ENCODE measurements at places on chromosomes 12 and 14.

DNA sequence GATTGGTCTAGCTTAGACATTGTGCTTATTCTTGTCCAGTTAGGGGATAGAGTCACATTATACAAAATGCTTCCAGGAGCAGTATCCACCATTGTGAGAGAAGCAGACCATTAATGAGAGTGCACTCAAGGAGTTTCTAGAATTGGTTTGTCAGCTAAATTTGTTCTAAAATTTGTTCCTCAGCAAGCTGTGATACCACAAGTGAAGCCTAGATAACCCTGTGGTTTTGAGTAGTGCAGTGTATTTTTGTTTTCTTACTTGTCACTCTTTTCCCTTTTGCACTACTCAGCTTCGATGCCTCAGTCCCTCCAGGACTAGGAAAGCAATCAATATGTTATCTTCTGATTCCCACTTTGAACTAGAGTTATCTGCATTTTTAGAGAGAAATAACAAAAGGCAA is 42.5 kb upstream of the AKAP6 start:
- no peak for DNase-seq

DNA sequence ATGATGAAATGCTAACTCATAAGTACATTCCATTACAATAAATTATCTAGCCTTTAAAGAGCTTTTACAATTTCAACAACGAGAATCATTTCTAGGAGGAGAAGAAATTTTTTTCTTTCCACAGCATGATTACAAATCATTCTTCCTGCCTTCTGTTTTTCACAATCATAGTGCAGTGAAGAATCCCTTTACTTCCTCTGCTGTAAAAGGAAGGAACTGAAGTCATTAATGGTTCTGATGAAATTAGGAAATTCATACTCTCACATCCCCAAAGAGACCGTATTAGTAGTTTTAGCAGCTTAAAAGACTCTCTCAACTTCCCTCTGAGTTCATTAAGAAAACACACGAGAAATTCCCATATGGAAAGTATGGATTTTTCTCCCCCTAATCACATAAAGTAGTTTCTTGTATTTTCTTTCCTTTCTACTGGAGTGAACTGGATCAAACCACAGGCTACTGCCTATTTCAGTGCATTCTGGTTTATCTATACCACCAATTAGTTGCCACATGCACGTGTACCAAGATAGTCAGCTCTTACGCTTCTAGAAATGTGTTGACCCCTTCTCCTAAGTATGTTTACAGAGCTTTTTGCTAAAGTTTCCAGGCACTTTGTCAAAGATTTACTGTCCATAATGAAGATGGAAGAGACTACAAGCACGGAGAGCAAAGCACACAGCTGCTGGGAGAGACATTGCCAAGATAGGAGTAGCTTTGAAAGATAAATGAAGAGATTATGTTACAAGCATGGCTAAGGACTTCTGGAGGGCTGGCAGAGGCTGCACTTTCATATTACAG is 58.9 kb upstream of the KITLG start:
- no peak for DNase-seq

GRCh38 chr14:65179918-65180724 is 77.8 kb upstream of the MAX start:
- DNase-seq, result no peak

DNA sequence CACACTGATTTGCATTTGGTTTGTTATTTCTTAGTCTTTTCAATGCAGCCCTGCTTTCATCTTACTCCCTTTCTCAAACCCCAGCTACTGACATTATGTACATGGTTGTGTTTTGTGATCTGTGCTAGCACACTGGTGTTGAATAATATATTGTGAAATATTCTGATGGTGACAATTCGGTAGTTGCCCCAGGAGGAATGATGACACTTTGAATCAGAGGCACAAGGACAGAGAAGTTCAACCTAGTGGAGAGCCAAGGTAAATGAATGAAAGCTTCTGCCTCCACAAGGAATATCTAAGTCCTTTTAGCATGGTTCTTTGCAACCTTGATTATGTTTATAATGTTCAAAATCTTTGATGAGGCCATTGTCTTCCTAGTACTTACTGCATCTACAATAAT is 159.9 kb downstream of the PDE3A start:
- peak; percentile 12 for DNase-seq

GRCh38 chr12:129675496-129675895 is 228.3 kb downstream of the TMEM132D start:
- no peak for DNase-seq

DNA sequence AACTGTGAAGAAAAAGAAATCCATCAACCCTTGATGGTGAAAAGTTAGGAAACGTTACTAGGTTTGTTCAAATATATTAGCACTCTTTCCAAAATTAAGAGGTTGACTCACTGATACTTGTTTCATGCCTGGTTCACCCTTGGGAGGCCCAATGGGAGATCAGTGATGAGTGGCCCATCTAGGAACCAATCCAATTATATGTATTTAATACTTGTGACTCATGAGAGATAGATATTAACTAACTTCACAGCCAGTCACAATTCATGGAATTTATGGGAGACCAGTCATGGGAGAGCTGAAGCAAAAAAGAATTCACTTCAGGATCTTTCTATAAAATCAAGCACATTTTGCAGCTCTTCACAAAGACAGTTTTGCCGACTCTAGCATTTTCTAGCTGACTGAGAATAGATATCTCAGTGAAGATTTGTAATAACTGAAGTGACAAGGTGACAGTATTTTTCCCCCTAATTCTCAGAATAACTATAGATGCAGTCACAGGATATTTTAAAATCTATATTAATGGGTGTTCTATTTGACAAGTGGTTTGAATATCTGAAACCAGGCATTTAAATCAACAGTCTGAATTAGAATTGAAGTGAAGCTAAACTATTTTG is 230.2 kb downstream of the EPS8 start:
- no peak for DNase-seq

DNA sequence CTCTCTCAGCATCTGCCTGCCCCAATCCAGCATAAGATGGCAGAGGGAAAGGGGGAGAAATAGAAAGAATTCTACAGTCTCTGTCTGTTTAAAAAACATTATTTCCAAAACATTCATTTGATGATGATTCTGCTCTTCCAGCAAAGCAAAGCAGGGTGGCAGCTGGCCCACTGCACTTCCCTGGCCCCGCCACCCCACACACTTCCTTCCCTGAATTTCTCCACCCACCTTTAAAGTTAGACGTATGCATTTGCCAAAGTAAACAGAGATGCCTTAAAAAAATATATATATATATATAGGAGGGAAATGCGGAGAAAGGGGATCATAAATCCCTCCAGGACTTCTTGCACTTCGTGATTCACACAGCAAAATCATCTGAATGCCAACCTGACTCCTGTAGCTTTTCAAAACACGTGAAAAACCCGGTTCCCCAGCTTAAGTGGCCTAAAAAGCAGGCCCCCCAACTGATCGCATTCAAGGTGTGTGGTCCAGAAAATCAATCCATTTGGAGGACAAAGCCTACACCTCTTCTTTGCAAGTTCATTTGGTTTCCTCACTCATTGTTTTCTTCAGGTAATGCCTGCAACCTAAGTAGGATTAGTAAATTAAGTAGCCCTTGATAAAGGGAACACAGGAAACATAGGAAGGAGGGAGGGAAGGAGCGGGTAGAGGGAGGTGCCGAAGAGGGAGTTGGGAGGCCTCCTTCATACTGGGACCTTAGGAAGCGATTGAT is 68.8 kb downstream of the LLPH start:
- peak; percentile 85 for DNase-seq

DNA sequence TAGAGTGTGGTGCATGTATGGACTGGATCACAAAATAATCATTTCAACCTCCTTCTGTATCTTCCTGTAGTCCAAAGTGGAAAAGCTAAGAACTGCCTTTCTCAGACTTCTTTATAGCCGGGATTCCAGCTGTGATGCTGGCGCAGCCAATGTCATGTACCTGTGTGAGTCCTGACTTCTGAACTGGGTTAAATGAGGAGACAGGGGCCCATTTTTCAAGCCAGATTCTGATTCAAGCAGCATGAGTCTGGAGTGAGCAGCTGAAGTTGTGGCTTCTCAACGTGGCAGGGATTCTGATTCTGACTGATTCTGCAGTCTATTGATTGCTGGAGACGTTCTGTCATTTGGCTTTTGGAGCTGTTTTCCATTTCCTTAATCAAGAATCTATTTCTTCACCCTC is 111.2 kb downstream of the ST8SIA1 start:
- no peak for DNase-seq

DNA sequence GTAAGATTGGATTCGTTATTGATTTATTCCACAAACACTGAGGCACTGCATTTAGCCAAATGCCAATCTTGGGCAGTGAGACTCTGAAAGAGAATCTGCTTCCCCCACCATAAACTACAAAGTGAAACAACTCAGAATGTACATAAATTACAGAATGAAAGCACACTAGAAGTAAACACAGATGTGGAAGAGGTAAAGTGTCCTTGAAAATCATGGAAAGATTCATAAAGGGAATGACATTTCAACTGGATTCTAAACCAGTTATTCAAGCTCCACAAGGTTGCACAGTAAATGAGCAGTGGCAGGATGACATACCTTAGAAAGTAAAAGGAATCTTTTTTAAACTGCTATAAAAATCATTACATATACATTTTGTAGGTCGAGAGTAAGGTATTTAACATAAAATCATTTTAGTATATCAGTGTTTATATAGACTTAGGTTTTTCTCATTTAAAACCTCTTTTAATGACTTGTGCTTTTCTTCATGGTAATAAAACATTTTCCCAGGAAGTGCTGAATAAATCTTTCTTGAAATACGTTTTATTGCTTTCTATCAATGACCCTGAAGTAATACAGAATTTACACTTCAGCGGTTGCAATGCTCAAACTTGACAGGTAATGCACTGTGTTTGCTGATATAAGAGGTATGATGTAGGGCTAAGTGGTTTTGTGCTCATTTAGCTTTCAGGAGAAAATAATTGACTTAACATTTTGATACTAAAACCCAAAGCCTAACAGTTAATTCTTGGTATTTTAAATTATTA is 270.6 kb downstream of the NAV3 start:
- DNase-seq, result no peak

GRCh38 chr14:104768437-104769323 is 15.7 kb downstream of the SIVA1 start:
- peak; percentile 92 for DNase-seq

- DNase-seq, result no peak
Measured at GRCh38 chr12:67515679-67516340, 132.7 kb upstream of the DYRK2 start.

- peak; percentile 76 for DNase-seq
Measured at GRCh38 chr12:67025543-67026114, 243.5 kb upstream of the CAND1 start.

DNA sequence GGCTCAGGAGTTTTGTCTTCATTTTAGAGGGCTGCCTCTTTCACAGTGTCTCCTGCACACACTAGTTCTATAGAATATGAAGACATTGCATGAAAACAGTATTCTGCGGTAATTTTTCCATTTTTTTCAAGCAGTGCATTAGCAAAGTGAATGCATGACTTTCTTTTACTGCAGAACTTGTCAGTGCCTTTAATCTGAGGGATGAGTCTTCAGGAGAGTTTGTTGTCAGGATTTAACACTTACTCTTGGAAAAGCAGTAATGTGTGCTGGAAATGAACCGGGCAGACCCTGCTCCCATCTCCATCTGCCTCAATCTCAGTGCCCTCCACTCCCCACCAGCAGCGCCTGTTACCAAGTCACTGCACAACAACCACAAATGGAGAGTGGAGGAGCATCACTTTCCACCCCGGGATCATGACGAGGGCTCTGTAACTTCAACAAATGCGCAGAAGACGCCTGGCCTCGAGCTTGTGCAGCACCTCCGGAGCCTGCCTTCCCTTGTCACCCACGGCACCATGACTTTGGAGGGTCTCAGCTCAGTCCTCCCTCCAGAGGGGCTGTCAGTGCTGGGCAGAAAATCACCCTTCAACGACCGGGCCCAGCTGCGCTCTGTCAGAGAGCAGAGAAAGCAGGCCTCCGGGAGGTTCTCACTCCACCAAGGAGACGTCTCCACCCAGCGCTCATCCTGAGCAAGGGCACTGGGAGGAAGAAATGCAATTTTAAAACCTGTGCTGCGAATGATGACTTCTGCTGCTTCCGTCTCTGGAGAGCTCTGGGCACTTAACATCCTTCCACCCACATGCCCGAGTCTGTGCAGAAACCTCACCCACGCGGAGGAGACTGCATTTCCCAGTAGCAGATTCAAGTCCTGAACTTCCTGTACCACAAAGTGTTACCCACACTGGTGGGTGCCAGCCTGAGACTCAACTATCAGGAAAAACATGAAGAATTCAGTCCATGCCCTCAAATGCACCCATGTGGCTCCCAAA is 255.7 kb downstream of the ADGRD1 start:
- no peak for DNase-seq

DNA sequence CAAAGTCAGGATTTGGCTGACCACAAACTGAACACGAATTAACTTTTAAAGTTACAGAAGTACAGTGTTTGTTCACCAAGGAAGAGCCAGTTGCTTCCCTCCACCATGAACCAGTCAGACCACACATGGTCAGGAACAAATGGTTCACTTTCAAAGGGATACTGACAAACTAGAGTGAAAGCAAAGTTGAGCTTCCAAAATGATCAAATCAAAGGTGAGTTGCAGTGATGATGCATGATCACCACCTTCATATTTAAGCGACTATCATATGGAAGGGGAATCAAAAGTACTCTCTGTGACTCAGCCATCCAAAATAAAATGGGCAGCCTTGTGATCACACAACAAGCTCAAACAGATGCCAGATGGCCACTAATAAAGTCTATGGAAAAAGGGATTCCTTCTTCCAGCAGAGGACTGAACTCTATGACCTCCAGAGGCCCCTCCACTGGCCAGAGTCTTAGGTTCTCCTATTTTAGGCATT is 13.1 kb downstream of the NT5DC3 start:
- no peak for DNase-seq

DNA sequence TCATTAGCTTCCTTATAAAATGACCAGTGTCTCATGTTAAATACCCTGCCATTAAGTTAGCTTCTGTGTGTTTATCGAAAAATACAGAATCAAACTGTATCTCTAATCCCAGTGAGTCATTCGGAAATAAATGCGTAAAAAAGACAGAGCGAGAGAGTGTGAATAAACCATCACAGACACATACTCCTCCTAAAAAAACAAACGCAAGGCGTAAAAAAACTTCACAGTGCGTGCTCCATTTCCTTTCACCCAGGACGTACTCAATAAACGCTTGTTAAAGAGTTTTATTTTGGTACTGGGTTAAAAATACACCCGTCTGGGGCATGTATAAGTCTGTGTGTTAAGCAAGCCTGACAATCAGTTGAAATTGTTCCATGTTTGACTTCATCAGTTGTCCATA is 58.8 kb upstream of the ISM2 start:
- DNase-seq, result no peak

- no peak for DNase-seq
Measured at GRCh38 chr14:100907240-100907639, 3.7 kb upstream of the RTL1 start.

- DNase-seq, result no peak
Measured at GRCh38 chr12:1890119-1890703, 28.2 kb downstream of the CACNA2D4 start.

- no peak for DNase-seq
Measured at GRCh38 chr12:6120796-6121473, 3.5 kb downstream of the VWF start.

DNA sequence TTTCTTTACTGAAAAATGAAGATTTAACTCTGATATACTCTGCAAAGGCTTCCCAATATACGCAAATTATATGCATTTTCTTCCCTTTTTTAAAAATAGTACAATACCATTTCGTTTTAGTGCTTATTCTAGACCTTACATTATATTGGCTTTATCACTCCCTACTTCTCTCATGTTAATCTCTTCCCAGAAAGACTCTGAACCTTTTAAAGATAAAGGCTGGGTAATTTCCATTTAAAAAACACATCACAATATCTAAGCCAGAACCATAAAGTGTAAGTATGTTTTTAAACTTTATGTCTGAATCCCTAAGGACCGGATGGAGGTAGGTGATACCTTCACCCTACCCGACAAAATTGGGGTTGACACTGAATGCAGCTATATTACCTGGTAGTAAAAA is 320.8 kb downstream of the DIO2 start:
- DNase-seq, result no peak

GRCh38 chr14:99758121-99758821 is 34.9 kb upstream of the EML1 start:
- DNase-seq, result peak; percentile 88
